ENCODE measurements at places on chromosomes 13 and 19.
A peak's percentile ranks its signal among the peaks of the same experiment; 100 is the strongest.

DNA sequence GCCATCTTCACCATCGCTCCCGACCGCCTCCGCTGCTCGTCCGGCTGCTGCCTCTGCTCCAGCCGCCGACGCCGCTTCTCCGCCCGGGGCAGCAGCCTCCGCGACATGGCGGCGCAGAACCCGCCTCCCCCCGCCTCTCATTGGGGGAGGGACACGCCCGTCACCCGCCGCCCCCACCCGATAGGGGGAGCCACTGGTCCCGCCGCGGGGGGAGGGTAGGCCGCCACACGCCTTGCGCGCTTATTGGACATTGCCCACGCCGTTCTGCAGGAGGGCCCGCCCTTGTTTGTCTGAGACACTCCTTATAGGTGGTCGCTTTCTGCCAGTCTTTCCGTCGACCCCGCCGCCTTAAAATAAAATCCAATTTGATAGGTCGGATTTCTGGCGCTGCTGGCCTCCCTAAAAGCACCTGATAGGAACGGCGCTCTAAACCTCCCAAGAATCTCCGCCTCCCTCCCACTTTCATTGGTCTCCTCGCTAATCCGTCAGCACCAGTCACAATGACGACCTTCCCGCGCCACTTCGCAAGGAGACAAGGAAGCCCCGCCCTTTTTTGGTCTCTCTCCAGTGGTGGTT is at the start of gene HNRNPL:
HNRNPL (minus strand) TSS at position 127 of the 576 bp plus-strand sequence; CDS start at position 107, 20 bp downstream.
- peak; percentile 100 for DNase-seq

- no peak for DNase-seq
Measured at GRCh38 chr19:37955986-37956385, 49.0 kb downstream of the SIPA1L3 start.

GRCh38 chr13:112101360-112101930 is 34.5 kb downstream of the SOX1 start:
- DNase-seq, result no peak

DNA sequence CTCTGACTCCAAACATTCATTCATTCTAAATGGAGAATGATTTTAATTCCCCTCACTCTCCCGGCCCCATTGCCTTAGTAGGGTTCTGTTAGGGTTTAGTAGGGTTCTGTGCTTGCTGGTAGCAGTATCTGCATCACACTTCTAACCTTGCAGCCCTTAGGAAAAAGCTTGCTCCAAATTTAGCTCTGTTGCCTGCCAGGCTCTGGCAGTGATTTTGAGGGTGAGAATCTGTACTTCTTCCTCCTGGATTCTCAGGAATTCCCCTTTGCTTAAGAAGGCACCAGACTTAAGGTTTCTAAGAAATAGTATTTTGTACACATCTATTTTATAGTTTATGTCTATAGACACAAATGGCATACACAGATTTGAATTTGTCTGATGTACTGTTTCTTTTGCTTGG is 14.7 kb downstream of the B3GLCT start:
- no peak for DNase-seq

GRCh38 chr19:7928741-7929701 is 3.1 kb upstream of the CTXN1 start:
- no peak for DNase-seq

DNA sequence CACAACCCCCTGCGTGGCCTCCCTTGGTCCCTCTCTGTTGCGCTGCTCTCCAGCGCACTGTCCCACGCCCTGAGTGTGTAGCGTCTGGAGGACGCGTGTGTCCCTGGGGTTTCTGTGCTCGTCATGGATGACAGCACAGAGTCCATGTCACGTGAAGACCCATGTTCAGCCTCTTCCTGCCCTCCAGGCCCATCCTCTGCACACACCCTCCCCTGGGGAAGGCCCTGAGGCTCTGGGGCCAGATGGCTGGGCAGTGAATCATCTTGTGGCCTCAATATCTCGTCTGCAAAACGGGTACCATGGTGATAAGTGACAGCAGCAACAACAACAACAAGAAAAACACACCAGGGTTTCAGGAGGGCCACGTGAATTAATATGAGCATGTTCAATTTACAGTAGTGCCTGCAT is 71.5 kb upstream of the ARHGEF7 start:
- DNase-seq, result no peak

GRCh38 chr13:112229445-112229844 is 146.7 kb upstream of the SPACA7 start:
- DNase-seq, result no peak

DNA sequence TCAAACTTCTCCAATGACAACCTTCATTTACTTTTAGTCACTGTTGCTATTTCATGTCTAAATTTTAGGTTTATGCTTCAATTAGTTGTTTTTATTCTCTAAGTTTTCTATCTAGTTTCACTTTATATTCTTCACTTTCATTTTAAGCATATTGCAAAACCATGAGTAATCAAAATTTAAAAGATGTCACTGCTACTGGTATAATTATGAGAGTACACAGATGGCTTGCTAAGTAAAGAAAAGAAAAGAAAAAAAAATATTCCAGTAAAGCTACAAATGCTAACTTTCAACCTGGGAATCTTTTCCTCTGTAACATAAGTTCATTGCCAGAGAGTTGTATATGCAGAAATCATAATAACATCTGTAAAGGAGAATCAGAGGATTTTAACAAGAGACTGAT is 1624.7 kb downstream of the PCDH9 start:
- DNase-seq, result no peak

DNA sequence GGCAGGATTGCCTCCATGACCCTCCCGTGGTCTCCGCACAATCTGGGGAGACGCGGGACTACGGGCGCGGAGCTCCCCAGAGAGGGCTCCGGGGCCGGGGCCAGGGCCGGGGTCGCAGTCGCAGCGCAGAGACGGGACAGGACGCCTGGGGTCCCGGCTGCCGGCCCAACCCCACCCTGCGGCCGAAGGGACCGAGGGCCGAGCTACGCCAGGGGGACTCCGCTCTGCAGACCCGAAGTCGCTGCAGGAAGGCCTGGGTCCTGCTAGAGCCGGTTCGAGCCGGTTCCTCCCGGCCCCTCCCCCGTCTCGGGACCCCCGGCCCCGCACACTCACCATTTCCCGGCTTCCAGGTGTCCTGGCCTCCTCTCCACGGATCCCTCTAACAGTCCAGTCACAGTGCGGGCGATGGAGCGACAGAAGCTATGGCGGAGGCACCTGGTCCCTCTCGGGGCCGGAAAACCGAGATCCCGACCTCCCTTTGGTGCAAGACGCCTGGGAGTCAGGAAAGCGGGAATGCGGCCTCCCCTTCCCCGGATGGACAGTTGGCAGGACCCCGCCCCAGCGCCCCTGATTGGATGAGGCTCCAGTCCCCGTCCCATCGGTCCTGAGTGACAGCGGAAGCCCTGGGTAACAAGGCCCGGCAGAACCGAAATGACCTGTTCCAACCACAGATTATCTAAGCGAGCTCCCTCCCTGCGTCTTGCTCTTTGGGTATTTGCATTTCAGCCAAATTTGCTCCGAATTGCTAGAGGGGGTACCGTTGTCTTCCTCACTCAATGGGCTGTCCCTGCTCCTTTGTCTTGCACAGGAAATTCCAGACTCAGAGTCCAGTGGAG is at the start of gene ZNF625:
ZNF625 (minus strand) TSS at position 512 of the 836 bp plus-strand sequence; CDS start at position 336, 176 bp downstream.
- peak; percentile 85 for DNase-seq

GRCh38 chr19:35937345-35938281 is 1.4 kb downstream of the LRFN3 start:
- DNase-seq, result no peak

GRCh38 chr13:39676315-39676876 is 20.9 kb downstream of the COG6 start:
- peak; percentile 27 for DNase-seq

- no peak for DNase-seq
Measured at GRCh38 chr19:57559008-57559403, 657 bp downstream of the ZNF550 start.

DNA sequence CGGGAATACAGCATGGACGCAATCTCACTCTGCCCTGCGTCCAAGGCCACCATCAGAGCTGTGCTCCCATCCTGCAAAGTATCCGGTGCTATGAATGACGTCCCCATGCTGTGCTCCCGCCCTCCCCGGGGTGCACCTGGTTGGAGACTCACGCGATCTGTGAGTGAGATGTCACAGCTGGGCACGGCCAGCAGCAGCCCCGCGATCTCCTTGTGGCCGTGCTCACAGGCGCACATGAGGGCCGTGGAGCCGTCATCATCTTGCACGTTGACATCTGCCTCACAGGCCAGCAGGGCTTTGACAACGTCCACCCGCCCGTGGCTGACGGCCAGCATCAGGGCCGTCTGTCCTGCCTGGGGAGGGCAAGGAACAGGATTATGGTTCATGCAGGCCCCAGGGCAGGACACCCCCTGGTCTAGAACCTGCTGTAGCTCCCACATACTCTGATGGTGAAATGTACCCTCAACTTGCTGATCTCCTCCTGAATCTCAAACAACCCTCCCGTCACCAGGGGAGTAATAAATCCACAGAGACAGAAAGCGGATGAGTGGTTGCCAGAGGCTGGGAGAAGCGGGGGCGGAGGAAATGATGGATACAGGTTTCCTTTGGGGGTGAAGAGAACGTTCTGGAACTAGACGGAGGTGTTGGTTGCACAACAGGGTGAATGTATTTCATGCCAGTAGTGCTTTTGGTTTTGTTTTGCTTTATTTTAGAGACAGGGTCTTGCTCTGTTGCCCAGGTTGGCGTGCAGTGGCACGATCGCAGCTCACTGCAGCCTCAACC is 14.5 kb upstream of the SPC24 start:
- DNase-seq, result no peak

DNA sequence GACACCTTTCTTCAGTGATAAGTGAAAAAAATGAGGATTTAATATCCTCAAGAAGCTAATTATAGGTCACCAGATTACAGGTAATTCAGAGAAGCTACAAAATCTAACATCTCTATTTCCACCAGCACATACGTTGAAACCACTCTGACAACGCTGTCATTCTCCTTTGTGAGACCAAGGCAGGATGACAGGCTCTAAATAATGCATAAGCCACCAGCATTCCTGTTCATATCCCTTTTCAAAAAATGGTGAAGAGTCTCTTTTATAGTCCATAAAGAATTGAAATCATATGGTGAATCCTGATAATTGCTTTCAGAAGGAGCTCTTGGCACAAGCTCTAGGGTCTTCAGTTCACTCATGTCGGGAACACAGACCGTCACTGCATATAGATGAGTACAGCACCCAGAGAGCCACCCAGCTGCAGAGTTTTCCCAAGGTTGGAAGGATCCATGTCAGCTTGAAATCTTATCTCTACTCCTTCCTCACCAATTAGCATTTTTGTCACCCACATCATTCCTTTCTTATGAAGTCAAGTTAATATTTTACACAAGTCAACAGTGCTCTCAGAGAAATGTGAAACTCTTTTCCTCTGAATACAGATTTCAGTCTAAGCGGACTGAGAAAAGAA is 431.4 kb downstream of the TBC1D4 start:
- no peak for DNase-seq

GRCh38 chr13:97243915-97244781 is 22.0 kb downstream of the MBNL2 start:
- no peak for DNase-seq

- no peak for DNase-seq
Measured at GRCh38 chr19:35140207-35140961, 1.8 kb downstream of the FXYD1 start.

GRCh38 chr13:39941911-39942551 is 286.6 kb downstream of the COG6 start:
- no peak for DNase-seq

- no peak for DNase-seq
Measured at GRCh38 chr19:33473653-33474305, 47.8 kb downstream of the PEPD start.

GRCh38 chr19:35272122-35272719 is 3.5 kb downstream of the USF2 start:
- DNase-seq, result no peak

DNA sequence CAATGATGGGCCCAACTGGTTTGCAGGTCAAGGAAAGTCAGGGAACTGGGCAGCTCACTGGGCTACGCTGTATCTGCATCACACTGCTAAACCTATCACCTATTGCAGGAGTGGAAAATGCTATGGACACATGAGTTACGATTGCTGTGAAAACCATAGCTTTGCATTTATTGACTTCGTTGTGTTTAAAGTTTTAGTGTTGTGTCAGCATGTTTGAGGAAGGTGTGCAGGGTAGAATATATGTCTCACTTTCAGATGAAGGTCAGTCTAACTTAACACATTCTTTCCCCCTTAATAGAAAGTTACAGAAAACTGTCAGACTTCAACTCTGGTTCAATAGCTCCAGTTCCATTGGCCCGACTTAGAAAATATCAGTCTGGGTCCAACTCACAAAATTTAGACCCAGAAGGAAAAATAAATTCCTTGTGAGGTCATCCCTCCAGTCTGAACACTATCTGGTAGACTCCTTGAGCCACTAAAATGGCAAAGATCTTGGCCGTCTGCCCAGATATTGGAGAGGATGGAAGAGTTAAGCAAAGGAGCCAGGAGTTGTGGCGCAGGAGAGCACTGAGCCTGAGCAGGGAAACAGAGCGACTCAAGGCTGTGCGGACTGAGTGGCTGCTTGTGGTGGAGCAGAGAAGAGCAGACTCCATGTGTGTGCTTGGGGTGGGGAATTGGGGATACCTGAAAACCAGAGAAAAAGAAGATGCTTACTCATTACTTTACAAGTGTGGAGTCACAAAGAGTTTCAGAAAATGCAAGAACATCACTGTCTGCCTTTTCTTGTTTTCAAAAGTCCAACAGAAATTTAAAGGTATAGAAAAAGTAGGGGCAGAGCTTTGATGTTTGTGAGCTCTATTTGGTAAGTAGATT is 518.5 kb downstream of the FGF9 start:
- no peak for DNase-seq

DNA sequence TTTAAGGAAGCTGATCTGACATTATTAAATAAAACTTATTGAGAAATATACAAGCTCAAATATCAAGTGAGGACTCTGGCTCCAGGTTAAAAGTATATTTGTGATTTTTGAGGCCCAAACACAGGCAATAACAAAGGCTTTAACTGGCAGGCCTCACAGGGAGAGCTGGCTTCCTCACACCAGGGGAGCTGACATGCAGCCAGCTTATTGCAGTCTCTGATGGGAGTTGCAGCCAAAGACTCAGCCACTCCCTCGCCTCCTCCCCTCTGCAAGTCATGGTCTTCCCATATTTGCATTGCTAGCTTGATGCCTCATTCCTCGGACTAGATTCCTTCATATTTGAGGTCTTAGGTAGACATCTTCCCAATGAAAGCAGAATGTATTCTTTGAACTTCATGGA is 647.1 kb upstream of the SLITRK6 start:
- DNase-seq, result peak; percentile 3

GRCh38 chr13:49292742-49293486 is 45.2 kb downstream of the CDADC1 start:
- DNase-seq, result peak; percentile 16

DNA sequence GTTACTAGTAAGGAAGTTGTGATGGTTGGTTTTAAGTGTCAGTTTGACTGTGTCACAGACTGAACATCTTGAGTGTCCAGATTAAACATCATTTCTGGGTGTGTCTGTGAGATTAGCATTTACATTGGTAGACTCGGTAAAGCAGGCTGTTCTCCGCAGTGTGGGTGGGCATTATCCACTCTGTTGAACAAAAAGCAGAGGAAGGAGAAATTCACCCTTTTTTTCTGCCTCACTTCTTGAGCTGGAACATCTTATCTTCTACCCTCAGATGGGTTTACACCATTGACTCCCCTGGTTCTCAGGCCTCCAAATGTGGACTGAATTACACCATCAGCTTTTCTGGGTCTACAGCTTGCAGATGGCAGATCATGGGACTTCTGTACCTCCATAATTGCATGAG is 63.7 kb upstream of the ZDHHC20 start:
- DNase-seq, result no peak

All from NCI-H446 treated with DMSO at 0.1 percent for 48 hours (cell line).